Fibroblast of upper back skin (primary cell): ENCODE measurements at places on chromosomes 4 and X.

GRCh38 chr4:107854356-107855022 is 29.8 kb downstream of the SGMS2 start:
- DNase-seq: peak; percentile 72

GRCh38 chr4:172514011-172514410 is 654.6 kb upstream of the GALNT7 start:
- DNase-seq: no peak

GRCh38 chr4:37040816-37041215 is 203.7 kb upstream of the NWD2 start:
- DNase-seq: no peak

DNA sequence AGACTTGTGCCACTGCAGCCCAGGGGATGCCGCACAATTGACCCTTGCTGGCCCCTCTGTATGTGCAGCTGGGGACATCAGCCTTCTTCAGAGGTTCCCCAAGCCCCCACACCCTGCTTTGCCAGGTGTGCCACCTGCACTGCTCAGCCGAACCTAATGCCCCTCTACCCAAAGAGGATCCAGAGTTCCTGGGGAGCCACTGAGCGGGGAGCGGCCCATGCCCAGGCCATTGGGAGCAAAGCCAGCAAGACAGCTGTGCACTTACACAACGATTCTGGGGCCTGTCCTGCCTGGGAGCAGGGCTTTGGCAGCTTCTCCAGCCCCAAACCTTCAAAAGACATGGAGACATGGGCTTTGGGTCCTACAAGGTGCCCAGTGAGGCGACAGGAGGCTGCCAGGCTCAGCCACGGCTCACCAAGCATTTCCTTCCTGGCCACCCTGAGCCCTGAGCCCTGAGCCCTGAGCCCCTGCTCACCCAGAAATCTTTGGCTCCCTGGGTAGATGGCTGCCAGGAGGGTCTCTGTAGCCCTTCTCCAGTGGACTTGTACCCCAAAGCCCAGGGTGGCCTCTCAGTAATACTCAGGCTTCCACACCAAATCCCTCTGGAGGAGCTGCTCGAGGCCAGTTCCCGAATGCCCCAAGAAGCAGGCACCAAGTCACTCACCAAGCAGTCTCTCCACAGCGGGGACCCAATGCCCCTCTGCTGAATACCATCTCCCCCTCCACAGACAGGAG is 13.0 kb downstream of the PNMA6E start:
- no peak for DNase-seq

DNA sequence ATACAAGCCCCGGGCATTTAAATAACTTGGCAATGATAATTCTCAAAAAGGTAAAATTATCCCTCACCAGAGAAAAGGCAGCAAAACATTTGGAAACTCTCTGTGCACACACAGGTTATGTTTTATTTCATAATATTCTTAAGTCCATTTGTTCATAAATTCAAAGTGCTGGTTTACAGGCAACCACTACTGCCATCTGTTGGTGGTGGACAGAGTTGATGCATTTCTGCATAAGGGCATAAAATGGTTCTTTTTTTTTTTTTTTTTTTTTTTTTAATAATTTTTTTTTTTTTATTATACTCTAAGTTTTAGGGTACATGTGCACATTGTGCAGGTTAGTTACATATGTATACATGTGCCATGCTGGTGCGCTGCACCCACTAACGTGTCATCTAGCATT is 31.5 kb upstream of the IL21 start:
- peak; percentile 61 for DNase-seq

DNA sequence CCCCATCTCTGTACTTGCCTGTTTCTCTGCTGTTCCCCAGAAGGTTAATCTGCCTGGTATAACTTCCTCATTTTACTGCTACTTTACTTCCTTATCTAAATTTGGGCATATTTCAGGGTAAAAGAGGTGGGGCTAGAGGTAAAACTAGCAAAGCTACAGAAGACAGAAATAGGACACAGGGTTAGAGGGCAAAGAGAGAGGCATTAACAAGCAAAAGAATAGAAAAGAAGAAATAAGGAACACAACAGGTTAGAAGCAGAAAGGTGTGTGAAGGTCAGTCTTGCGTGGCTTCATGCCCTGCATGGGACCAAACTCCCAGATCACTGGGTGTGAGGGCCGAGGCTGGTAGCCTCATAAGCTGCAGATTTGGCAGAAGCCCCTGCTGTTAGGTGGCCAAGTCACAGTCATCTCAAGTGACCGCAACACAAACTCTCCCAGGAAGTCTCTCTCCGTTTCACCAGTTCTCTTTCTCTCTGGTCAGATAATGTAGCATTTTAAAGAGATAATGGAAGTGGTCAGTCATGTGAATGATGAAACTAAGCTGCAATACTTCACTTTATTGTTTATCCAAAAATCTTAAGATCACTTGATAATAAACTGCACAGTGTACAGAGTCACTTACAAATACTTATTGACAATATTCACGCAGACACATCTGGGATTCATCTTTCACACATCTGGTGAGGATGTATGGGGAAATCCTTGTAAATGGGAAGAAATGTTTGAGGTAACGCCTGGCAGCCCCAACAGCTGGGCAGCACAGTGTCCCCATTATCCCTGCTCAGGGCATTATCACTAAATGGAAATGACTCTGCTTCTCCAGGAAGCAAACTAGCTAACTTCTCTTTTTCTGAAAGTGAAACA is 16.4 kb downstream of the TMEM154 start:
- peak; percentile 13 for DNase-seq

GRCh38 chr4:518569-519083 is 19.6 kb downstream of the PIGG start:
- no peak for DNase-seq

GRCh38 chr4:109870061-109870460 is 22.2 kb downstream of the LRIT3 start:
- no peak for DNase-seq

DNA sequence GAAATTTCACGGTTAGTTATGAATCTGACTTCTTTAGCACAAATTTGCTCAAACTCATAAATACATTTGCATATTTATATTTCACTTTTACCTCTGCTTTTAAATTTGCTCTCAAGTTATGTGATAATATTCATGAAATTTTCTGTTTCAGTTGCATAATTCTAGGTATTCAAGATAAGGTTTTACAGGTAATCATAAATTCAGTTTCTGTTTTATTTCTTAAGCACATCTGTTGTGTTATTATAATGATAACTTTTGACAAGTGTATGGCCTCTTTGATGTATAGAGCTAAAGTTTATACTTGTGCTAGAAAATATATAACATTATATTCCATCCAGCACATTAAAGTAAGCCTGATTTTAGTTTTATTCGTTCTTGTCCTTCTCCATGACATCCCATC is 308.1 kb downstream of the SLC7A11 start:
- DNase-seq: no peak

GRCh38 chr4:149518471-149518870 is 297.2 kb downstream of the IQCM start:
- DNase-seq: no peak

DNA sequence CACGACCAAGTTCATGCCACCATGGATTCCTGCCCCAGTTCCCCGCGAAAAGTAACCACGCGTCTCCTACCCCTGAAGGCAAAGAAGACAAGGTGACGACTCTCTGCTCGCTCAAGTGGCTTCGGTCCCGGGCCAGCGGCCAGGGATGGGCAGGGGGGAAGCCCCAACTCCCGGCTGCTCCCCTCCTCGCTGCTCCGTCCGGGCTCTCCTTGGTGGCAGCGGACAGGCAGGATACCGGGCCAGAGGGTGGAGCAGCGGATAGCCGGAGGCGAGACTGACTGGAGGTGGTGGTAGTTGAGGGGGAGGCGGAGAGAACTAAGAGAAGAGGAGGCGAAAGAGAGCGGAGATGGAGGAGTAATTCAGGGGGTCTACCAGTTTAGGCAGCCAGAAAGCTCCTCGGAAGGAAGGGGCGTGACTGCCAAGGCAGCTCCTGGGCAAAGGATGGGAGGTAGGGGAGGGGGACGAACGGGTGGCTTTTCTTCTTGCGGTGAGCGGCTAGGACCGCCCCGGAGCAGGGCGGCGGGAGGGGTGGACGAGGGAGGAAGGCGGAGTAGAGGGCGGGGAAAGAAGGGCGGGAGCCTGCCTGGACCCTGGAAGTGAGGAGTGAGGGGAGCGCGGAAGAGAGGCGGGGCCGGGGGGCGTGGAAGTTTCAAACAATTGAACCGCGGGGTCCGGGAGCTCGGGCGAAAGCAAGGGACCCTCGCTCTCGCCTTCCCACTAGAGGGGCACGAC is at the start of gene AMOT:
Gene AMOT (minus strand): TSS at position 450 of the 732 bp plus-strand sequence. CDS start 17,705 bp downstream, outside the sequence.
- DNase-seq: peak; percentile 68

- DNase-seq: no peak
Measured at GRCh38 chr4:137950286-137950685, 291.9 kb downstream of the SLC7A11 start.

GRCh38 chrX:125620715-125621587 is 301.3 kb downstream of the TEX13C start:
- DNase-seq: no peak

DNA sequence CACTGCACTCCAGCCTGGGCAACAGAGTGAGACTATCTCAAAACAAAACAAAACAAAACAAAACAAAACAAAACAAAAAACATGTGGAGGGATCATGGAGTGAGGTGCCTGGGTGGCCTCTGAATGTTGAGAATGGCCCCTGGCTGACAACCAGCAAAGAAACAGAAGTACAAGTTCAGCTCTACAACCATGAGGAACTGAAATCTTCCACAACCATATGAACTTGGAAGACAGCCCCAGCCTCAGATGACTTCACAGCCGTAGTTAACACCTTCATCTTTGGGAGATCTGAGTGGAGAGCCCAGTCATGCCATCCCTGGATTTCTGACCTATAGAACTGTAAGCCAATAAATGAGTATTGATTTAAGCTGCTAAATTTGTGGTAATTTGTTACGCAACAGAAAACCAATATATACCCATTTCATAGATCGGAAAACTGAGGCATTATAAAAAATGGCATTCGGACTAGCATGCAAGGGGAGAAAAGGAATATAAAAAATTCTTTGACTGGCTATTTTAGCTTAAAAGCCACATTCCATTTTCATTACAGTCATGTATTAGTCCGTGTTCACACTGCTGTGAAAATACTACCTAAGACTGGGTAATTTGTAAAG is 138.7 kb upstream of the RAPGEF2 start:
- no peak for DNase-seq

GRCh38 chrX:18654875-18655836 is 16.8 kb downstream of the RS1 start:
- peak; percentile 10 for DNase-seq

- no peak for DNase-seq
Measured at GRCh38 chrX:121356850-121357171, 309.4 kb downstream of the GLUD2 start.

- DNase-seq: no peak
Measured at GRCh38 chr4:167216783-167217182, 17.5 kb downstream of the SPOCK3 start.

GRCh38 chrX:16924631-16925480 is 21.6 kb upstream of the REPS2 start:
- peak; percentile 12 for DNase-seq

- no peak for DNase-seq
Measured at GRCh38 chr4:184434501-184435066, 39.8 kb downstream of the IRF2 start.

DNA sequence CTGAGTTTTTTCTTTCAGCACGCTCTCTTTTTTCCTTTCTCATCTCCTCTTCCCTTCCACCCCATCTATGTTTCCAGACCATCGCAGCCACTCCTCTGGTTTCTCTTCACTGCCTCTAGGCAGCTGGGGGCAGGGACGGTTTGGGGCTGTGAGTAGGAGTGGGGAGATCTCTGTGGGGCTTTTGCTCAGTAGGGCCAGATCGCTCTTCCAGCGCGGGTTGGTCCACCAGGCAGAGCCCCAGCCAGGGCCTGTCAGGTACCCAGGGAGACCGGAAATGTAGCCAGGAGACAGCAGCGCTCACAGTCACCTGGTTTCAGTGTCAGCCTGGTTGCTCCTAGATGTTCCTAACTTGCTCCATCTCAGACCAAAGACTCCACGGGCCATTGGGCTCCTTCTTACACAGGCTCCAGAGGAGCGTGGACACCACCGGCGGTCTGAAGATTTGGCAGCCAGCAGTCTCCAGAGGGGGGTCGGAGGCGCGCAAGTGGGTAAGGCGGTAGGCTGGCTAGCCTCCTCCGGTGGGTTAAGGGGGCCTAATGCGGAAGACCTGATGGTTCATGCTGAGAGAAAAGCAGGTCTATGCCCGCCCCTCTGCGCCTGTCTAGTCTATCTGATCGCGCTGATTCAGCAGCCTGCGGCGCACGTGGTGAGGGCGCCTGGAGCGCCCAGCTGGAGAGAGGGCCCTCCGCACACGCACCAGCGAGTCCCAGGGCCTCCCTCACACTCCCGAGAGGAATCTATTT is 1.8 kb downstream of the FGF5 start:
- DNase-seq: peak; percentile 62

GRCh38 chrX:45849261-45849862 is 648.7 kb upstream of the DIPK2B start:
- DNase-seq: peak; percentile 90

DNA sequence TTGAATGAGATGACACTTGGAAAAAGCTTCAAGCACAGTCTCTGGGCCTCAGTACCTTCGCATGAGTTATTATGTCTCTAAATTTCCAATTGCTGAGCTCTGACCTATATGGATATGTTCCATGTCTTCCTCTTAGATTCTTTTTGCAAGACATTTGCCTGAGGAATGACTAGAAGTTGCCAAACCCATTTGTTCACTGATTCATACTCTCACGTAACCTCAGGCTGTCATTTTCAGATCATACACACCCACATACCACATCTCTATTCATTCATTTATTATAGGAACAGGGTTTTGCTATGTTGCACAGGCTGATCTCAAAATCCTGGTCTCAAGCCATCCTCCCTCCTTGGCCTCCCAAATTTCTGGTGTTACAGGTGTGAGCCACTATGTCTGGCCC is 2137.1 kb upstream of the TENM3 start:
- peak; percentile 44 for DNase-seq

GRCh38 chr4:5504486-5504885 is 203.9 kb downstream of the EVC2 start:
- peak; percentile 1 for DNase-seq

DNA sequence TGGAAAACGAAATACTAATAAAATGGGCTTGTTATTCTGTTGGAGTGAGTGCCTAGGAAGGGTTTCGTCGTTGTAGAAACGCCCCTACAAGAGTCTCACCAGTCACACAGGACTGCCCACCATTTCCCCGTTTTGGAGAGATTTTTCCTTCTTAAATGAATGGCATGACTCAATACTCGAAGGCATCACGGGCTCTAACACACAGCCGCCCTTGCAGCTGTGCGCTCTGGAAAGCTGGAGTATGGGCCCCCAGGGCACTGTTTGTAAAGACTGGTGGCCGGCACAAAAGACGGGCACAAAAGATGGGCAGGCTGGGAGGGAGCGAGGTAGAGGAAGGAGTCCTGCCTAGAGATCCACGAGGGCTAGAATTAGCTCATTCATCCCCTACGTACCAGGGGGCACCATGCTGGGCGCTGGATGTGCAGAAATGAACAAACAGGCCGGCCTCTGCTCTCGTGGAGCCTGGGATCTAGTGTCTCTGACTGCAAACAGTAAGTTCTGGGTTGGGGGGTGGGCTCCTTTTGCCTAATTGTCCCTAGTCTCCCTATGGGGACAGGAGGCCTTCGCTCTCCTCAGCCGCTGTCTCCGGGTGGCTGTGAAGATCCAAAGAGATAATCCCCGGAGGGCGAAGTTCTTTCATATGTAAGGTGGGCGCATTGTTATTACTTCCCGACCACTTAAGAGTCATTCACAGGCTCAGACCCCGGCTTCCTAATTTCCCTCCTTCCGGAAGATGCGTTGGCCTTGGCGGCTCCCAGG is 1.0 kb upstream of the SFRP2 start:
- no peak for DNase-seq
